Renal cortical epithelial cell (primary cell): ENCODE measurements at places on chromosomes 6 and 20. TPM values are rescaled to one million over a fixed set of nuclear protein-coding genes. Genes with fewer than 3 reads are reported as not detected.

- DNase-seq: peak; percentile 44
These were observed 364.0 kb upstream of the ARID1B start for GRCh38 chr6:156413154-156413553.

Gene SYNCRIP
- total RNA-seq: 79.4 and 138 TPM in 2 replicates

Gene ADGRG6
- 26.1 and 46.0 TPM in 2 replicates for total RNA-seq

DNA sequence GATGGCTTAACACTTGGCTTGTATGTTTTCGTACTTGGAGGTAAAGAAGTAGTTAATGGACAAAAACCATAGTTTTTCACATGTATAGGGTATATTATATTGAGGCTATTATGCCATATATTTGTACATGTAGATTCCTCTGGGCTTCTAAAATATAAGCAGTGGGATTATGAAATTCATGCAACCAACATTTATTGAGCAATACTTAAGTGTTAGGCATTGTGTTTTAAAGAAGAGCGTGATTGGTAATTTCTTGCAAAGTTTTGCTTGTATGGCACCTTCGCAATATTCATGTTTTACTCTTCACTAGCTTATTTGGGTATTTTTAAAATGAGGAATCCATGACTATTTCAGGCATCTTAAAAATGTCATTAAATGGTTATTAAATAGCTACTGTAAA lies 2.5 kb downstream of the TULP4 start:
- DNase-seq: no peak

DNA sequence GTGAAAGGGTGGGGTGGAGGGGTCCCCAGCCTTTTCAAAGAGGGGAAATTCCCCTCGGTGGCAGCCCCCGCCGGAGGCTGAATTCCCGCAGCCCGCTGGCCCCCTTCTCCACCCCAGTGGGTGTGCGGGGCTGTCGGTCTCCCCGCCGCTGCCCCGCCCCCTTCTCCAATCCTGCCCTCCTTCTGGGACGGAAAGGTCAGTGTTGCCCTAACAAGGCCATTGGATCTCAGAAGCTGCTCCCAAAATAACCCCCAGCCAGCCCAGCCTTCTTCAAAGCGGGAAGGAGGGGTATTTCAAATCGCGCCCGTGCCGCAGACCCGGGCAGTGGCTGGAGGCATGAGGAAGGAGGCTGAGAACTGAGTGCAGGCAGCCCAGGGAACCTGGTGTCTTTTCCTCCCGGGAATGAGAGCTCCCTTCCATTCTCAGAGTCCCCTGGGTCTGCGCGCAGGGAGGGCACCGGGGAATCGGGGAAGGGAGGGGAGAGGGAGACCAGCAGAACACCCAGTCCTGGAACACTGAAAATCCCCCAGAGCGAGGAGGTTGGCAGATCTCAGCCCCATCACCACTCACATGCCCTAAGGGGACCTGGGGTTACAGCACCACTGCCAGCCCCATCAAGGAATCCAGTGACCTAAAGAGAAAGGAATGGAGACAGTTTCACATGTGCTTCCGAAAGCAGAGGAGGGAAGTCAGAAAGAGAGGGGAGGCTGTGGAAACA lies at the start of gene JPH2:
TSS of gene JPH2 (minus strand) at position 135 of the 718 bp plus-strand sequence. CDS start 483 bp downstream, outside the sequence.
- DNase-seq: peak; percentile 84

Gene ID4
- total RNA-seq: 7.6 and 17.3 TPM in 2 replicates

DNA sequence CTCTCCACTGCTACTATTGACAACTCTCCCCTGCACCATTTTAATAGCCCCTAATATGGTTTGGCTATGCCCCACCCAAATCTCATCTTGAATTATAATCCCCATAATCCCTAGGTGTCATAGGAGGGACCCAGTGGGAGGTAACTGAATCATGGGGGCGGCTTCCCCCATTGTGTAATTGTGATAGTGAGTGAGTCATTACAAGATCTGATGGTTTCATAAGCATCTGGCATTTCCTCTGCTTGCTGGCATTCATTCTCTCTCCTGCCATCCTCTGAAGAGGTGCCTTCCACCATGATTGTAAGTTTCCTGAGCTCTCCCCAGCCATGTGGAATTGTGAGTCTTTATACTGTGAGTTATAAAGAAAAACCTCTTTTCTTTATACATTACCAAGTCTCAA lies 74.1 kb upstream of the TCF21 start:
- DNase-seq: peak; percentile 82

Gene ADGRB3
- total RNA-seq: under 0.01 and 0.05 TPM in 2 replicates

Gene TTLL9
- 0.94 TPM in 1 of 2 replicates, not detected in the other for total RNA-seq

Gene KHDC1L
- total RNA-seq: not detected in 2 replicates

DNA sequence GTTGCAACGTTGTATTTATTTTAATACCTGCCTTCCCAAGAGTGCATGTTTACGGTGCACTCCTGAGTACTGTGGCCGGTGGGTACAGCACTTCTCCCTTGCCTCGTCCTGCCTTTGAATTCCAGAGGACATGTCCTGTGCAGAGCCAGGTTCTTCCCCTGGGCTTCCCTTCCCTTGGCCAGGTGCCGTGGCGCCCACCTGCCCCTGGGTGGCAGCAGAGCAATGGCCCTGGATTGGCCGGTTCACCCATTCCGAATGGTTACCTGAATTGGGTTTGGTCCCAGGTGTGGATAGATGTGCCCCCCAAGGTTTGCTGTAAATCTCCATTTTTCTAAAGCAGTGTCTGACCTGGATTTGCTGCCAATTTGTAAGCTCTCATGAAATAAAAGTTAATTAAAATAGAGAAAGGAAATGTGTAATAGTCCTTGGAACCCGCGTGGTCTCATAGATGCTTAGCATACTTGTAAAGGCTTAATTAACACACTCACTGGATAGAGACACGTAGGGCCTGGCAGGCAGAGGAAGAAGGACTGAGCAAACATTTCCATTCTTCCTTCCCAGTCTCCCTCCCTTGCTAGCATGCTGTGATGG lies 40.6 kb downstream of the DTD1 start:
- DNase-seq: no peak

- DNase-seq: no peak
These were observed 14.7 kb upstream of the PTPRA start for GRCh38 chr20:2858591-2858990.

- DNase-seq: no peak
These were observed 17.2 kb upstream of the SPAG4 start for GRCh38 chr20:35598476-35598875.

- DNase-seq: no peak
These were observed 14.1 kb downstream of the AIG1 start for GRCh38 chr6:143074670-143075318.

GRCh38 chr20:58970146-58970545 lies 10.9 kb upstream of the NELFCD start:
- no peak for DNase-seq

GRCh38 chr6:137762168-137763090 lies 104.6 kb upstream of the TNFAIP3 start:
- no peak for DNase-seq

GRCh38 chr6:107337191-107337741 lies 122.1 kb downstream of the PDSS2 start:
- DNase-seq: no peak

GRCh38 chr20:20530428-20531151 lies 162.7 kb downstream of the INSM1 start:
- DNase-seq: no peak

DNA sequence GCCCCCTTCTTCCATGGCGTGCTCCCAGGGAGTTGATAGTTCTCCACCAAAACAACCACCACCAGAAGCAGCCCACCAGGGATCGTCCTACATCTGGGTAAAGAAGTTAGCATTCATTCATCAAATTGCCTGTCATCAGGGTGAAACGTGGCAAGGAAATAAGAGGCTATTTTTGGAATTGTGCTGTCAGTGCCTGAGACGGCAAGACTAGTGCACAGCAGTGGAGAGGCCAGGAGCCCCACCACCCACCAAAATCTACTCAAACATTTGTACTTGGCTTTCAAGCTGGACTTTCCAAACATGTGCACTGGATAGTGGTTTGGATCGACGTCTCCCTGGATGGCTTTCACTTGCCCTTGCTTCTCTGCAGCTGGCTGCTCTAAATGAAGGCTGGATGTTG lies 44.8 kb downstream of the TXNDC5 start:
- DNase-seq: no peak

Gene KCNG1
- total RNA-seq: 0.25 and 0.69 TPM in 2 replicates

- DNase-seq: no peak
These were observed 158.7 kb downstream of the TMEM200A start for GRCh38 chr6:130524552-130524951.

Gene SLC24A3
- under 0.01 and 0.10 TPM in 2 replicates for total RNA-seq

DNA sequence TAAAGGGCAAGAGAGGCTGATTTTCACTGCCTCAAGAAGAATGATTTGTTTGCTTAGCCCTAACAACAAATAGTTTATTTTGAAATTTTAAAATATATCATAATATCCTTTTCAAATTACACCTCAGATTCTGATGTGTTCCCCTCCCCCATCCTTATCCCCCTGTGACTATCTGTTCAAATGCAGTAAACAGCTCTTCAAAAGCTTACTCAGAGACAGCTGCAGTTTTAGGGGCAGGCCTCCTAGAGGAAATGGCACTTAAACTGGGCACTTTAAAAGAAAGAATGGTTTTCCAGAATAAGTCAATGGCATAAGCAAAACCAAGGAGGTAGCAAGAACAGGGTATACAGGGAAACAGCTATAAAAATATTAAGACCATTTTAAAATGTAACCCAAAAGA lies 118.6 kb upstream of the UST start:
- no peak for DNase-seq

Gene ATP6V1G2
- 1.0 TPM in 1 of 2 replicates, not detected in the other for total RNA-seq

Gene DTNBP1
- total RNA-seq: 4.2 and 15.1 TPM in 2 replicates

GRCh38 chr6:151207674-151208073 lies 32.1 kb upstream of the AKAP12 start:
- no peak for DNase-seq

- DNase-seq: peak; percentile 72
These were observed 18.0 kb upstream of the DSE start for GRCh38 chr6:116352515-116353471.

- DNase-seq: no peak
These were observed 1.1 kb upstream of the AFDN start for GRCh38 chr6:167825332-167826229.

GRCh38 chr6:138862456-138862855 lies 66.6 kb downstream of the ECT2L start:
- DNase-seq: no peak

- no peak for DNase-seq
These were observed 49.4 kb upstream of the NFATC2 start for GRCh38 chr20:51591871-51592270.

DNA sequence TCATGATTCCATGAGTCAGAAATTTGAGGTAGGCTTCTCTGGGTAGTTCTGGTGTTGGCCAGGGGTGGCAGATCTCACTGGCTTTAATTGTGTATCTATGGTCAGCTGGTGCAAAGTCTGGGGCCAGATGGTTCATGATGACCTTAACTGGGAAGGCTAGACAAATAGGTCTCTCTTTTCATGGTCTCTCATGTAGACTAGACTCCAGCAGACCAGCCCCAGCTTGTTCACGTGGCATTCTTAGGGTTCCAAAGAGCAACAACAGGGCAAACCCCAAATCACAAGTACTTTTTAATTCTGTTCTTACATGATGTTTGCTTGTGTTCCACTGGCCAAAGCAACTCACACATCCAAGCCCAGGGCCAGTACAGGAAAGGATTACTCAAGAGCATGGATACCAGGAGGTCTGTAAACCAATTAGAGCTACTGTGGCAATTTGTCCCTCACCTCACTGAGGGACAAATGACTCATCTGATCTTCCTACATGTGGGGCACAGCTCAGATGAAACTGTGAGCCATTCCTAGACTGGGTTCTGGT lies 79.5 kb upstream of the PBOV1 start:
- peak; percentile 47 for DNase-seq

GRCh38 chr20:53943522-53944291 lies 126.7 kb downstream of the BCAS1 start:
- DNase-seq: no peak
